MV-4-11 (cell line): ENCODE measurements at places on chromosomes 7 and 10.
A peak's percentile ranks its signal among the peaks of the same experiment; 100 is the strongest.

GRCh38 chr7:68866200-68866570, 732.1 kb upstream of the AUTS2 start:
- DNase-seq: no peak

- DNase-seq: peak; percentile 14
Observed at GRCh38 chr10:102781090-102781920, 37.6 kb downstream of the WBP1L start.

GRCh38 chr7:77714195-77714594, 17.9 kb downstream of the RSBN1L start:
- DNase-seq: no peak

DNA sequence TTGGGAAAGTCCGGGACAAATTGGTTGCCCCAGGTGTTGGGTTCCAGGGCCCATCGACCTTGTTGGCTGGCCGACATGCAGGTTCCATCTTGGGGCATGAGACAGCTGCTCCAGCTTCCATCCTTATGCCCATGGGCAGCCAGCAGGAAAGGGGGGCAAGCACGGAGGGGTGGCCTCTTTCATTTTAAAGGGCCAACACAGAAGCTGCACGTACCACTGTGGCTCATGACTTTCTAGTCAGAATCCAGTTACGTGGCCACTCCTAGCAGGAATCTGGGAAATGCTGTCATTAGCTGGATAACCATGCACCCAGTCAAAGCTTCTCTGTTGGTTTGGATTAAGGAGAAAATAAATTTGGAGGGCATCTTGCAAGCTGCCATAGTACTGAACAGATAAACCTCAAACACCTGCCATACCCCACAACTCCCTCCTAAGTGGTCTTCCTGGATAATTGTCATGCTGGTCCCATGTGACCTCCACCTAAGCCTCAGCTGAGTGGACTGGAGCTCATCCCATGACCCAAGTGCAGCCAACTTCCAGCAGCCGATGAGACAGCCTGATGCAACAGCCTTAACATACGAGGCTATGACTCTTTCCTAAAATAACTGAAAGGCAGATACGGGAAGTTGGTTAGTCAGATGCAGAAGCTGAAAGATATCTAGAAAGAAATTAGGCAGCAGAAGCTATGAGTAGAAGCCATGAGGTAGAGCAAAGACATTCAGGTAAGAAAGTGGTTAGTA, 21.4 kb upstream of the GSDME start:
- DNase-seq: peak; percentile 97

DNA sequence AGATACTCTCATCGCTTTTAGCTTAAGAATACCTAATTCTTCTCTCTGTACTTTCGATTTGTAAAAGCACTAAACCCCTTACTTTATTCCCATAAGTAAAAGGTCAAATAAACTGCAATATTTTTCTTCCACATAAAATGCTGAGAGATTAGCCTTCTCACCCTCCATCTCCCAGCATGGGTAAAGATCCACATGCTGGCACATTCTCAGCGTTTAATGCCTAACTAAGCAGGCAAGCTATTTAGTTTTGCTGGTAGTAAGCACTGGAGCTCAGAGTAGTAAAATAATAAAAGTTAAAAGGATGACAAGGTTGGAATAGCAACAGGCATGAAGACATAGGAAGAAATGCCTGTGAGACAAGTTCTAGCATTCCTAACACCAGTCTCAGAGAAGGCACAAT, 65.9 kb upstream of the NEBL start:
- no peak for DNase-seq

DNA sequence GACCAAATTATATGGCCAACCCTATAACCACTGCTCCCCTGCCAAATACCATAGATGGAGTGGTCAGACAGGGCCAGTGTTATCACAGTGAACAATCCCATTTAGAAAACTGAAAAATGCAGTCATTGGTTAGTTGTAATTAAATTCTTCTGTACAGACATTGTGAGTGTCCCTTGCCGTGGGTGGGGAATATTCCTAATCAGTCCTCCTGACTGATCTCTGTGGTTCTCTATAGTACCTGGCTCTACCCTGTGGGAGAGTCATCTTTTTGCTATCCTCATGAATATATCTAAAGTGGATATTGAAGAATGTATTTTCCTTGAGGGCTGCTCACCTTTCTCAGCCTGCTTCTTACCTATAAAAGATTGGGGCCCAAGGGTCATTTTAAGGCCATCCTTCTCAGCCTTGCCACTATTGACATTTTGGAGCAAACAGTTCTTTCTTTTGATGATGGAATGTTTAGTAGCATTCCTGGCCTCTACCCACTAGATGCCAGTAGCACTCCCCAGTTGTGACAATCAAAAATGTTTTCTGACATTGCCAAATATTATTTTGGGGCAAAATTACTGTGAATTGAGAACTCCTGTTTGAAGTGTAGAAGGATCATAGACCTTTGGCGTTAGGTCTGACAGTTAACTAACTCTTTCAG, 110.2 kb downstream of the MAPK8 start:
- no peak for DNase-seq

GRCh38 chr7:46544396-46545008, 623.4 kb upstream of the IGFBP3 start:
- DNase-seq: no peak

GRCh38 chr7:145474009-145474686, 638.3 kb upstream of the TPK1 start:
- DNase-seq: no peak

GRCh38 chr10:35565602-35566081, 39.5 kb upstream of the GJD4 start:
- no peak for DNase-seq

DNA sequence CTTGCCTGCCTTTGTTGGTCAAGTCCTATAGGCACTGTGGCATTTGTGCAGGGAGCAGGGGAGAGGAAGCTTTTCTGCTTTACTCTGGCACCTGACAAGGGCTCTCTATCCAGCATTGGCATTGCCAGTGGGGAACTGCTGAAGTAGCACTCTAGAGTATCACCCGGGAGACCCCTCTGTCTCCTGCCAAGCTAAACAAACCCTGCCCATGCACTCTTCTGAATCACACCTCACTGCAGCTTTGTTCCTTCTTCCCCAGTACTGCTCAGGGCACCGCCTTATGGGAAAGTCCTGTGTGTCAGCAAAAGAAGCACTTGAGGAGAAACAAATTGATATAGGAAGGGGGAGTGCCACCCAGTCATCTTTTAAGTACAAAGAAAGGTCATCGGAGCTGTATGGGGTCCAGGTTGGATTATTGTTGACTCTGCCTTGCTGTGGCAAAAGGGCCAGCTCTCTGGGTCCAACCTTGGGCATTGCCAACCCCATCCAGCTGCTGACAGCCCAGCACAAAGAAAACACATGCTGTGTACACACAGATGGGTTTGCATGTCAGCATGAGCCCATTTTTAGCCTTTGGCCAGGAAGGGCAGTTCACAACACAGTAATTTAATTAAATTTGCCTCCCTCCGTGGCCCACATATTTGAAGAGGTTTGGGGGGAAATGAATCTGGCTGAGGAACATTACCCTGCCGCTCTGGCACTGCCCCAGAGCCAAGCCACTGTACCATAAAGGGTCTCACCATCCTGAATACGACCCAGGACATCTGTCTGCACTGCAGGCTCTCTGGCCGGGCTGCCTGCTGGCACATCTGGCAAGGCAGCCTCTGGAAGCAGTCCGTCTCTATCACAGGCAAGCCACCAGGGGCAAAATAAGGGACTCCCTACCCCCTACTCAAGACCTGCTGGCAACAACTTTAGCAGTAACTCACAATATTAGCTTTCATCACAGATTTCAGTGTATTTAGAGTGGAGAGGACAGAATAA, 13.1 kb downstream of the LRRC4 start:
- no peak for DNase-seq

DNA sequence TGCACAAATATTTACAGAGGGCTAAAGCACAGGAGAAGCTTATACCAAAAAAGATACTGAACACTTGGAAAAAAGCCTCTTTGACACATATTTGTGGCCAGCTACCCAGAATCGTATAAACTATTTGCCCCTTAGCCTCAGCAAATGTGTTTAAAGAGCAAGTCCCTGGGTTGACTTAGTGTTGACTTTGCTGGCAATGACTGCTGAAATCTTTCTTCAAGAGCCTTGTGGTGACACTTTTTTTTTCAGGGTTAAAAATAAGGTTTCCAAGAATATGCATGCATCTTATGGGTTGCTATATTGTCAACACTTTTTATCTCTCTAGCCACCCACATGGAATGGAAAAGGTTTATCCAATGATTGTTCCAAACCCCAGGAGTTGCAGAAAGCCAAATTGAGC, 14.9 kb upstream of the PLEKHS1 start:
- DNase-seq: no peak

- DNase-seq: peak; percentile 72
Observed at GRCh38 chr10:97701438-97702069, 12.0 kb upstream of the MARVELD1 start.

- DNase-seq: no peak
Observed at GRCh38 chr7:38781991-38782390, 127.0 kb downstream of the VPS41 start.

DNA sequence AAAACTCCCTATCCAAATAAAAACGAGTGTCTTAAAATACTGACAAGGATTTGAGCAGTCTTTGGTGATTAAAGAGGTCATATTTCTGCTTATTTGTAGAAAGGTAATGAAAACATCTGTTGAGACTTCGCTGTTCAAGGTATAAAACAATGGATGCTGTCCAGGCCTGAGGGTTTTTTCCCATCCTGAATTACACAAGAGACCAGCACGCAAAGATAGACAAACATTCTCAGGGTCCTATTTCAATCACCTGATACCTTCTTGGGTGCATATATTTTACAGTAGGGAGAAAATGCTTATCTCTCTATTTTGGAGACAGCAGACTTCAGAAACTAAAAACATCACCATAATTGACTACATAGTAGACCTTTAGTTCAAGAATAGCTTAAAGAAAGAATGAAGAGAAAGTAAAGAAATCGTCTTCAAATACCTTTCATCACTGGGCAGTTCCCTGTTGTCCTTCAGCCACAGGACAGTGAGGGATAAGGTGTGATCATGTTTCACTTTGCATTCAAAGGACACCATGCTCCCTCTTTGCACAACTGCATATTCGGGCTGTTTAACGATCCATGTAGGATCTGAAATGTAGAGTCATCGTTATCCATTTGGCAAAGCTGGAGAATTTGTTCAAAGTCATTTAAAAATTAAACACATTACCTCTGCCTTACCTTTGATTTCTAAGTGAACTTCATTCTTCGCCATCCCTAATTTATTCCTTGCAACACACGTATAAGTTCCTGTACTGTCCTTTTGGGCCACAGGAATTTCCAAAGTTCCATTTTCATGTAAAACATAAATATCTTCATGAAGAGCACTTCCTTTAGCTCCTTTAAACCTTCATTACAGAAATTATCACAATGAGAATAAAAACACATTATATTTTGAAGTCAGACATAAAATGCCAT, 63.7 kb upstream of the LAMB4 start:
- DNase-seq: no peak

GRCh38 chr10:73910401-73910763, 550 bp upstream of the PLAU start:
- peak; percentile 42 for DNase-seq

GRCh38 chr7:29332042-29332811, 137.7 kb downstream of the CHN2 start:
- no peak for DNase-seq

GRCh38 chr10:129465796-129466702, 992 bp upstream of the MGMT start:
- DNase-seq: no peak

GRCh38 chr10:35384265-35384868, 48.1 kb downstream of the CCNY start:
- DNase-seq: no peak

DNA sequence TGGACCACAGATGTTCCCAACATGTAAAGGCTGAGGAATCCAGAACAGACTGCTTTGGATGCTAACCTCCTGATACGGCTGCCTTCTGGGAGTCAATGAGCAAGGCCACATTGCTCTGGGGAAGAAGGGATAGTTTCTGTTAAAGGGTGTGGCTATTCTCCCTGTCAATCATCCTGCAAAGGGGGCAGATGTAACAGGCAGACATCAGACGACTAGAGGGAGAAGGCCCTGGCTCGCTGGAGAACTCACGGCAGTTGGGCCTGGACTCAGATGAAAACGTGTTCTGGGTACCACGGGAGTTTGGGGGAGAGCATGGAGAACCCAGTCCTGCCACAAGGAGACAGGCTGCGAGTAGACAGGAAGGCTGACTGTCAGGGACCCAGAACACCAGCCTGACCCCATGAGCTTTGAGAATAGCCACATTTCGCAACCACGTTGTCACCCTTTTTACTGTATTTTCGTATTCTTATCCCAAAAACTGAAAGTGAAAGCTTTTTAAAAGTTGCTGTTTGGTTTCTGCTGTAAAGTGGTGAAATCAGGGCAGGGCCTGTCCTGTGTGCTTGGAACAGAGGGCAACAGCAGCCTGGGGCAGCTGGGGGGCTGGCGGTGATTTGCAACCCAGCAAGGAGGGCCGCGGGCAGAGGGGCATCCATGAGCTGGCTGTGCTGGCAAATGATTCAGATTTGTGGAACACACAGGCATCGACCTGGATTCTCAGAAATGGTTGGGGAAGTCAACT, 95.3 kb downstream of the MYOF start:
- peak; percentile 92 for DNase-seq

GRCh38 chr10:35140126-35140525, 13.5 kb downstream of the CREM start:
- DNase-seq: no peak

DNA sequence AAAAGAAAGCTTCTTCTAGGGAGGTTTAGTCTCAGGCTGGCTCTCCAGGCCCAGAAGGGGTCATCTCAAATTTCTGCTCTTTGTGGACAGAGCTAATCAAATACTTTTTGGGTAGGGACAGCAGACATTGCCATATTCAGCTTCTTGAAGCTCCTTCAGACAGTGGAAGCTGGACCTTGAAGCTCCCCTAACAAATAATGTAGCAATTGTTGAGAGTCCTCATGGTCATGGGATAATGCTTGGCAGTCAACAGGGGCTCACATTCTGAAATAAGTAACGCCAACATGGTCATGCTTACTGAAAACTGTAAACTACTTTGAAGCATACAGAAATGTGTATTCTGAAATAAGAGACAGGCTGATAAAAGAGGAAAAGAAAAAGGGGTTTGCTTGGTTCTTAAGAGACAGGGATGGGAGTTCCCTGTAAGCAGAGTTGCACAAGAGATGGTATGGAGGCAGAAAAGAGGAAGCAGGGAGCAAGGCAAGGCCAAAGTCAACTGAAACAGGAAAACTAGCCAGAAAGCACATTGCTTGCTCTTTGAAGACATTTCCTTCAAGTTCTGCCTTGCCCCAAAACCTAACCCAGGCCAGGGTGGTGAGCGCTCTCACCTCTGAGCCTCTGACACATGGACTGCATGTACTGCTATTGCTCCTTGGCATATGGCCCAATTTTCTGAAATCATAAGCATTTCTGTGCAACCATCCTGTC, 53.1 kb upstream of the KMT2E start:
- DNase-seq: peak; percentile 99

GRCh38 chr10:62502995-62503613, 128.9 kb downstream of the ZNF365 start:
- DNase-seq: peak; percentile 89
